Neural crest cell (in vitro differentiated cells): ENCODE measurements at places on chromosomes 5 and 9.

DNA sequence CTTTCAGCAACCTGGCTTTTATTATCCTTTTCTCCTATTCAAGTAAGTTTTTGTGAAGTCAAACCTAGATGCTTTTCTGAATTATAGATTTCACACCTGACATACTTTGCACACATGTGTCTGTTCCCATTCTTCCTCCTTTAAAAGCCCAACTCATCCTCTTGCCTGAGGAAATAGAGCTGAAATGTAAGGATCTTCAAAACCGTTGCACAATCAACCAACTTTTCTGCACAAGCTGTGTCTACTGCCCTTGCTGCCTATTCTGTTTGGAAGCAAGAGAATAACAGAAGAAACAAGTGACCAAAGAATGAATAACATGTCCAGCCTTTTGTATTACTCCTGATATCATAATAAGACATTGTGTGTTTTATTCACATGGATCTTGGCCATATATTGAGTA lies 95.1 kb upstream of the ITGA1 start:
- DNase-seq, result no peak

GRCh38 chr5:156475182-156476157 lies 148.5 kb downstream of the SGCD start:
- no peak for DNase-seq

DNA sequence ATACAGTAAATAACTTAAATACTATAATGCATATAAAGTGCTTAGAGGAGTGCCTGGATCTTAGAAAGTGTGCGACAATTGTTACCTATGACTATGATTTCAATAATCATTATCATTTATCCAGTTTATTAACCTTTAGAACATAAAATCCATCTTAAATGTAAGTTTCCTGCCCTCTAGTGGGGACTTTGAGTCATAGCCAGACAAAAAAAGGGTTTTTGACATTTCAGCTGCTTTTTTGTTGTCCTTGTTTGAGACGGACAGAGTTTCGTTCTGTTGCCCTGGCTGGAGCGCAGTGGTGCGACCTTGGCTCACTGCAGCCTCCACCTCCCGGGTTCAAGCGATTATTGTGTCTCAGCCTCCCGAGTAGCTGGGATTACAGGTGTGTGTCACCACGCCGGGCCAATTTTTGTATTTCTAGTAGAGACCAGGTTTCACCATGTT lies 9.7 kb upstream of the C9orf152 start:
- DNase-seq, result no peak

- no peak for DNase-seq
Measured at GRCh38 chr5:148687427-148687826, 33.1 kb upstream of the HTR4 start.

- DNase-seq, result no peak
Measured at GRCh38 chr5:53779541-53779981, 219.1 kb downstream of the NDUFS4 start.

- DNase-seq, result no peak
Measured at GRCh38 chr9:97568461-97569275, 64.5 kb downstream of the TSTD2 start.
